HuH-7 (cell line): ENCODE measurements at places on chromosomes 3 and 15.

GRCh38 chr3:124078953-124079911 is 87.3 kb upstream of the ROPN1 start:
- DNase-seq, result peak; percentile 32

DNA sequence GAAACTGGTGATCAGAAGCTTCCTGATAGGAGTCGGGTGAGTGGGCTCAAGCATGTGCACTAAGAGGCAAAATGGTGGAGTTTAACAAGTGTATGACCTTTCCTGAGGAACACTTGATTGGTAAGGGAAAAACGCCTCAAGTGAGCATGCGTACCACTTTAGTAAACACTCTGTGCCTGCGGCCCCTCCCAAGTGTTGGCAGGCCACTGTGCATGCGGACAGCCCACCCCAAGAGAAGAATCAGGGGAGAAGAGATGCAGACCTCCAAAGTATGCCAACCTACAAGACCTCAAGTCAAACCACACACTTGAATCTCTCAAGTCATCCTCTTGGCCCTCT is 122.3 kb downstream of the CTNNB1 start:
- DNase-seq, result no peak

DNA sequence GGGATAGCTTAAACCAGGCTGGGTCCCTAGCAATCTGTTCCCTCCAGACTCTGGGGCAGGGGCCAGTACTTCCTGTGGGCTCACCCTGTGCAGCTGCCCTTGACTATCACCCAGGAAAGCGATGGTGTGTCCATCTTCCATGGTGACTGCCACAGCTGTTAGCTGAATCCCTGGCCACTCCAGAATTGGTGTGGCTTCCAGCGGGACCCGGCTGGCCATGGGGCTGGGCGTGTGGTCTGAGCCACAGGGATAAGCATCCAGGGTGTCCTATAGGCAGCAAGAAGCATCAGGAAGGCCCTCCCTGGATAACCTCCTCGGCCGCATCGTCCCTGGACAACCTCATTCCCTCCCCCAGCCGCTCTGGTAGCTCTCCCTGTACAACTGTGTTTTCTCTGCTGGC is 7.2 kb downstream of the PLXNB1 start:
- DNase-seq, result no peak

DNA sequence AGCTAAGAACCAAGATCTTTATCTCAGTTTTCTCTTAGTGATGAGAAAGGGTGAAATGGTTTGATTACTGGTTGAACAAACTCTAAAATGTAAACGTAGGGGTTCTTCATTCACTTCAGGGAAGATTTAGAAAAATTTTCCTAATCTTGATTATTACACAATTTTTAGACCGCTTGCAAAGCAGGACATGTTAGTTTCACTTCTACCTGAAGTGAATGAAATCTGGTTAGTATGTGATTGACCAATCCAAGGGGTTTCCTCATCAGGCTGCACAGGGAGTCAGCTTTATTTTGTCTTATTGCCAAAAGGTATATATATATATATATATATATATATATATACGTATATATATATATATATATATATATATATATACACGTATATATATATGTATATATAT is 740.4 kb downstream of the TUSC7 start:
- no peak for DNase-seq
